ENCODE measurements at places on chromosomes 6 and 20.

- DNase-seq = no peak
Observed at GRCh38 chr20:52160049-52160570, 31.5 kb downstream of the ZFP64 start.

GRCh38 chr6:68834551-68834950, 199.5 kb downstream of the ADGRB3 start:
- DNase-seq = no peak

GRCh38 chr20:32523613-32524213, 61.4 kb downstream of the NOL4L start:
- no peak for DNase-seq

DNA sequence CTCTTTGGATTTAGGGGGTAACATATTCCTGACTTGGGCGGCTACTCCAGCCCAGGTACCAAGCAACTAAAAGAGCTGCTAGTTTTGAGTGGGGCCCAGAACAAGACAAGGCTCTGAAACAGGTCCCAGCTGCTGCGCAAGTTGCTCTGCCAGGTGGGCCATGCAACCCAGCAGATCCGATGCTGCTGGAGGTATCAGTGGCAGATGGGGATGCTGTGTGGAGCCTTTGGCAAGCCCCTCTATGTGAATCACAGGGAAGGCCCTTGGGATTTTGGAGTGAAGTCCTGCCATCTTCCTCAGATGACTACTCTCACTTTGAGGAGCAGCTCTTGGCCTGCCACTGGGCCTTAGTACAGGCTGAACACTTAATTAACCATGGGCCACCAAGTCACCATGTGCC, 43.7 kb upstream of the VSX1 start:
- DNase-seq = no peak

GRCh38 chr6:71393471-71393870, 104.9 kb downstream of the OGFRL1 start:
- no peak for DNase-seq

DNA sequence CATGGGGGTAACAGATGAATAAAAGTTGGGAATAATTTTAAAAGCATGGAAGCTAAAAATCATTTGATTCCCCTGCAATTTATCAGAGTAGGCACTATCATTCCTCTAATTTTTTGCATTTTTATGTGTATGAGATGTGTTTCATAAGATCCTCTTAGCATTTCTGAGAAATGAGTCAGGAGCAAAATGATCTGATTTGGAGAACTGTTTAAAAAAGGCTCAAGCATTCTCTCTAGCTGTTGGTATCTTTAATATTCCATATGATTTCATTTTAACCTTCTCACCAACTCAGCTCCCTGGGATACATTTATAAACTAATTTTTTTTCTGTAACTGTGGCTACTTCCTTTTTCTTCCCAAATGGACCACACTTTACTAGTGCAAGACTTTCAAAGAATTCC, 60.9 kb downstream of the MCHR2 start:
- no peak for DNase-seq

DNA sequence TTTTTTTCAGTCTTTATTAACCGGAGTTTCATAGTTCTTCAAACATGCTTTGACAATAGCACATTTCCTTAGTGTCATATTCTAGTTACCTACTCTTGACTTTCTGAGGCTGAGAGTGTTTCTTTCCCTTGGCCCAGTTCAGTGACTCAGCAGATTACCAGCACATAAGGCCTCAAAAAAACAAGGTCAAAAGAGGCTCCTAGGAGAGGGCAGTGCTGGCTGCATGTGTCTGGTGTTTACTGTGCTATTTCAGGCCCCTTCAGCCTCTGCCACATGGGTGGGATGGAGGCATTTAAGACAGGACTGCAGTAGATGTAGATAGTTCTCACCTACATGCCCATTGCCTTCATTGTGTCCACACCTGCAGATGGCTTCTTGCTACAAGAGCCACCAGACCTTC, 198.2 kb upstream of the SSTR4 start:
- no peak for DNase-seq

- DNase-seq = no peak
Observed at GRCh38 chr6:40326714-40327421, 260.3 kb downstream of the LRFN2 start.

GRCh38 chr6:51778666-51779065, 308.7 kb downstream of the PKHD1 start:
- no peak for DNase-seq

GRCh38 chr6:79777713-79778579, 146.8 kb downstream of the SH3BGRL2 start:
- peak; percentile 82 for DNase-seq

GRCh38 chr6:56655249-56655648, 12.6 kb upstream of the DST start:
- no peak for DNase-seq

DNA sequence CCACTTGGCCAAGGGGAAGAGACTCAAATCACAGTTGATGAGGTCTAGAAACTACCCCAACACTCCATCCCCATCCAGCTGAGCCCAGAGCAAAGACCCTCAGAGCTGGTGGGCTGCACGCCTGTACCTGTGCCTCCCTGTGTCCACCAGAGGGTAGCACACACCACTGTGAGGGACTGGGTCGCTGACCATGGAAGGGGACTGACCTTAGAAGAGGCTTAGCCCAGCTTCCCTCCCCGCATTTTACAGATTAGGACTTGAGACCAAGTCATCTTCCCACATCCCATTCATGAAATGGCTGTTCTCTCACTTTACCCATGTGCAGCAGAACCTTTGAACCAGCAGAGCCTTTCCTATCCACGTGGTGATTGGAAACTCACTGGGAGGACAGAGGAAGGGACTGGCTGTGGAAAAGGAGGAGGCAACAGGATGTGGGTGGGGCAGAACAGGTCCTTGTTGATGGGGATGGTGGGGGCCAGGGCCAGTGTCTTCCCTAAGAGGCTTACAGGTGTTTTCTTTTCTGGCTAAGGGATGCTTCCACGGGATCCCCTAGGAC, 44.3 kb downstream of the CPXM1 start:
- peak; percentile 38 for DNase-seq

- DNase-seq = no peak
Observed at GRCh38 chr6:130859161-130859867, 32.1 kb downstream of the SMLR1 start.

GRCh38 chr6:34578445-34579262, 22.5 kb upstream of the SPDEF start:
- DNase-seq = no peak

- no peak for DNase-seq
Observed at GRCh38 chr6:143522039-143522600, 10.6 kb upstream of the FUCA2 start.

GRCh38 chr20:55761100-55761499, 244.2 kb downstream of the CBLN4 start:
- DNase-seq = no peak

DNA sequence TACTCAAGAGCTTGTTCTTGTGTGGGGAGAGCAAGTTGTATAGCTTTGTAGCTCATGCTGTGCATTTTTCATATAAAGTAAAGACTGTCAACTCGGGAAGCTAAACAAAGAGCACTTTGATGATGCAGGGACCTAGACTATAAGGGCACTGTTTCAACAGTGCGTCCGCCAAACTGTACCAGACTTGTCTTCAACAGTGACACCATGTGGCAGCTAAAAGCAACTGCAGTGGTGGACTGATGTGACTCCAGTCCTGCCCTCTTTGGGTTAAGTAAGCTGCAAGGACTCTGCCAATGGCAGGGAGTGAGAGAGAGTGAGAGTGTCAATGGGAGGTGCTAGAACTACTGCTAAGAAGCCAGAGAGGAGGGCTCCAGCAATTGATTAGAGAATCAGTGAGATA, 48.1 kb upstream of the MC3R start:
- no peak for DNase-seq

- DNase-seq = no peak
Observed at GRCh38 chr6:109290143-109290931, 91.9 kb downstream of the CD164 start.

Data from CD8-positive, alpha-beta T cell (primary cell).